LHCN-M2 (cell line): ENCODE measurements at places on chromosomes 4 and X. TPM values are rescaled to one million over a fixed set of nuclear protein-coding genes. Genes with fewer than 3 reads are reported as not detected.

Gene BMX
- not detected in 2 replicates for total RNA-seq

- no peak for DNase-seq
These were observed 149.2 kb downstream of the BCOR start for GRCh38 chrX:39948582-39948981.

Gene MGAT4D
- total RNA-seq = not detected in 2 replicates

- no peak for DNase-seq
These were observed 19.1 kb downstream of the HAUS3 start for GRCh38 chr4:2222838-2223237.

GRCh38 chrX:55839485-55839884 lies 121.9 kb downstream of the RRAGB start:
- no peak for DNase-seq

DNA sequence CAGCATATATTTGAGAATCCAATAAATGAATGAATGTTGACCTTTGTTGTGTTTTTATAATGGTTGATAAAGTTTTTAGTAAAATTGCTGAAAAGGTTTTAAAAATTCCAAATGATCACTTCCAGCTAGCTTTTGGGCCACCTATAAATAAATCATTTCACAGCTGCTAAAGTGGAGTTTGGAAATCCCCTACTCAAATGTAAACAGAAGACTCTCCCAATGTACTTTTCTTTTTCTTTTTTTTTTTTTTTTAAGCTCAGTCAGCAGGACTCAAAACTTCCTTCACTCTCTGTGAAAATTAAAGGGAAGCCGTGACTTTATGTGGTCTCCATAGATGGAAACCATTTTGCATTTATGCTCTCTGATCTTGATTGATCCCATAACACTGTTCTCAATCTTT lies 45.2 kb downstream of the CXCL13 start:
- no peak for DNase-seq

- no peak for DNase-seq
These were observed 191.4 kb downstream of the MGST2 start for GRCh38 chr4:139857021-139857420.

- DNase-seq = no peak
These were observed 78.0 kb downstream of the ZFYVE28 start for GRCh38 chr4:2340272-2341061.

- no peak for DNase-seq
These were observed 81.5 kb downstream of the FNIP2 start for GRCh38 chr4:158850371-158850770.

DNA sequence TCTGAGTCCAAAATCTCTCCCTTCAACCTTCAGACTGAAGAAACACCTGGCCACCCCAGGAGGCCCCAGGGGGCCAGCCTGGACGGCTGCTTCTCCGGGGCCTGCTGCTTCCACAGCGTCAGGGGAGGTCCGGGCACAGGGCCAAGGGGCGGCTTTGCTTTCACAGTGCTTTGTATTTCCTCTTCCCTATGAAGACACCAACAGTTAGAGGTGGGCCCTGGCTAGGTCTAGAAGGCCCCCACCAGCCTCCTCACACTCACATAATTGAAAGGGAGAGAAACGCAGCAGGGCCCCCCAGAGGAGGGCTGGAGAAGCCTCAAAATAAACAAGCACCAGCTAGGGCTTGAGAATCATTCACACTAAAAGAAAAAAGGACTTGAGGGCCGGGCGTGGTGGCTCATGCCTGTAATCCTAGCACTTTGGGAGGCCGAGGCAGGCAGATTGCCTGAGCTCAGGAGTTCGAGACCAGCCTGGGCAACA lies 17.8 kb downstream of the SCD5 start:
- DNase-seq = no peak

- peak; percentile 10 for DNase-seq
These were observed 200.8 kb downstream of the CEP135 start for GRCh38 chr4:56149591-56149990.

DNA sequence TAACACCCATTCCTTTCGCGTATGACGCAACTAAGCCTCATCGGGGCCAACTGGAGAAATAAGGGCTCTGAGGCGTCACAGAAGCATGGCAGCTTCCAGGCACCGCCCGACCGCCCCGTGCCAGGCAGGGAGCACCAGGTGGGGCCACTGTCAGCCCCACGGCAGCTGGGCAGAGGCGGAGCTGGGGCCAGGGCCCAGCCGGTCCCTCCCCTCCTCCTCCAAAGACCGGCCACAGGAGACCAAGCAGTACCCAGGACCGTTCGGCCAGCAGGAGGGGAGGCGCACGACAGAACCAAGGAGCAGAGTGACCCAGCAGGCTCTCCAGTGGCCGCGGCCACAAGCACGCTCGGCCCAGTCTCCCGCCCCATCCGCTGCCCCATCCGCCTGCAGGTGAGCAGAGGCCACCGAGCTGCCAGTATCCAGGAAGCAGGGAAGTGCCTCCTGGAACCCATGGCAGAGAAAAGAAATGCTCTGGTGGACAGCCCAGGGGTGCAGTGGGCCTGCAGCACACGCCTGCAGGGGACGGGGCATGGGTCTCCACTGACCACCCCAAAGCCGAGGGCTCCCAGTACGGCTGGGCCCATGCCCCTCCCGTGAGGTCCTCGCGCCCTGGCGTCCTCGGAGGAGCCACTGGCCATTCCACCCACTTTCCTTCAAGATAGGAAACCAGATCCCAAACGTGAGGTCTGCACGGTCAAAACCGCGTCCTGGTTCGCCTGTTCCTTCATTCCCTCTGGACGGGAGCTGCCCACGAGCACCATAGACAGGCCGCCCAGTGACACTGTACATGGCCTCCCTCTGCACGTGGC lies 9.6 kb downstream of the CTBP1 start:
- DNase-seq = no peak

Gene MPC1L
- total RNA-seq = not detected in 2 replicates

DNA sequence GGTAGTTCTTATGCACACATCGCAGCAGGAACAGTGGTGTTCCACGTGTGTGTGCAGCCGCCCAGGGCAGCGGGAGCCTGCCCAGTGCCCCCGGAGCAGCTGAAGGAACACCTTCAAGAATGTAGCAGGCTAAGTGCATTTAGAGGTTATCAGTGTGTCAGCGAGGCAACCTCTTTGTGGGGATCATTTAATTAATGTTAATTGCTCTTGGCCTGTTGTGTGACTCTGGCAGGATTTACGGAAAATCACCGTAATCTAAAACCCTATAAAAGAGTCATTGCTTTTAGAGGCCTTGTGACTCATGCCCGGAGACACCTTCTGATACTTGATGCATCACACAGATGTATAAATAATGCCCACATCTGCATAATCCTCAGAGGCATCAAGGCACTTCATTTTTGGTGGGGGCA lies 47.3 kb upstream of the GATB start:
- peak; percentile 40 for DNase-seq

- no peak for DNase-seq
These were observed 28.9 kb upstream of the CHRNA9 start for GRCh38 chr4:40306226-40306625.

DNA sequence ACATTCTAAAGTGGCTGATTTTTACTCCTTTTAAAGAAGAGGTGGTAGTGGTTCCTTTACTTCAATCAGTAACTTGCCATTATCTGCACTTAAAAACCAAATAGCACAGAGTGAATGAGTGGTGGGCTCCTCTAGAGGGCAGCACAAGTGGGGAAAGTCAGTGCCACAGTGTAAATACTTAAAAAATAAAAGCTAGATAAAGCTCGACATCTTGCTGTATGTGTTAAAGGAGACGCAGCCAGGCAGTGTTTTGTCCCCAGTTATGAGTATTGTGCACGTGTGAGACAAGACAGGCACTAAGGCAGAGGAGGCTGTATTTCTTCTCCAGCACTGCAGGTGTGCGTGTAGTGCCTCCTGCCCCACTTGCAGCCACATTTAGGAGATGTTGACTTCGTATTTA lies 24.6 kb downstream of the NAP1L5 start:
- peak; percentile 56 for DNase-seq

Gene CXorf65
- not detected in 2 replicates for total RNA-seq

- no peak for DNase-seq
These were observed 17.2 kb downstream of the XPNPEP2 start for GRCh38 chrX:129755779-129756650.

DNA sequence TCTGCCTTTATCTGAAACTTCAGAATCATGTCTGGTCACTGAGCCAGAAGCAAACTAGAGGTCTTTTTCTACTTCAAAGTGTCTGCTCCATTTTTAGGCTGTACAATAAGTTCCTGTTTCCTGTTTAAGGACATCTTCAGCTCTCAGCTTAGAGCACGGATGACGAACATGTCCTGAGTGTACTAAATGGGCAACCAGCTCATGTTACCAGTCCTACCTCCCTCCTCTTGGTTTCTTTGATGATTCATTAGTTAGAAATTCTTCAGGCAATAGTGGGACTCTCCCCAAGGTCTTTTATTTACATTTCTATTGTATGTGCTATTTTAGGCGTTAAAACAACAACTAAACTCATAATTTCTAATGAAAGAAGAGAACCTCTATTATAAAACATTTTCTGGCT lies 58.0 kb downstream of the ENPEP start:
- peak; percentile 98 for DNase-seq

Gene KIAA0232
- 14.1 and 19.0 TPM in 2 replicates for total RNA-seq

- DNase-seq = no peak
These were observed 20.8 kb downstream of the PITX2 start for GRCh38 chr4:110602061-110602460.

GRCh38 chrX:114344756-114345349 lies 239.0 kb upstream of the HTR2C start:
- DNase-seq = peak; percentile 0

DNA sequence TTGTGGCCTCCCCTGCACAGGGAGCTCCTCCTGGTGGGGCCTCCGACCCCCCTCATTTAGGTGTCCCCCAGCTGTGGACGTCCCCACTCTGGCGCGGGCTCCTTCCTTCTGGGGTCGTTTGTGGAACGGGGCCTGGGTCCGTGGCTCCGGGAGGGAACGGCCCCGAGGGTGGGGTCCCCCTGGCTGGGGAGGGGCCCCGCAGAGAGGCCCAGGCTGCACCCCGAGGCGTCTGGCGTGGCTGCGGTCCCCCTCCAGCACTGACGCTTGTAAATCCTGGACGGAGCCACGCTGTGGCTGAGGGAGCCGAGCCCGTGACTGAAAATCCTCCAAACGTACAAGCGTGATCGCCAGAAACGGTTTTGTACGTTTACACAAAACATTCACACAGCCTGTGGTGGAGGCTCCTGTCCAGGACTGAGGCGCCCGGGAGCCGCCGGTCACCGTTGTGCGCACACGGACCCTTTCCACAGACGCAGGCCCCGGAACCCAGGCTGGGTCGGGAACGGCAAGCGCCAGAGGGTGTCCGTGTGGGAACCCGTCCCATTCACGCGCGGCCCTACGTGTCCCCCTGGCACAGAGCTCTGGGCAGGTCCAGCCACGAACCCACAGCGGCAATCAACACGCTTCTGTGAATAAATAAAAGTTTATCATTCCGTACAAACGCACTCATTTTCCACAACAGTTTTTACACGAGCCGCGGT lies 15.2 kb upstream of the GTPBP6 start:
- no peak for DNase-seq

Gene BCLAF3
- 1.3 and 1.5 TPM in 2 replicates for total RNA-seq

DNA sequence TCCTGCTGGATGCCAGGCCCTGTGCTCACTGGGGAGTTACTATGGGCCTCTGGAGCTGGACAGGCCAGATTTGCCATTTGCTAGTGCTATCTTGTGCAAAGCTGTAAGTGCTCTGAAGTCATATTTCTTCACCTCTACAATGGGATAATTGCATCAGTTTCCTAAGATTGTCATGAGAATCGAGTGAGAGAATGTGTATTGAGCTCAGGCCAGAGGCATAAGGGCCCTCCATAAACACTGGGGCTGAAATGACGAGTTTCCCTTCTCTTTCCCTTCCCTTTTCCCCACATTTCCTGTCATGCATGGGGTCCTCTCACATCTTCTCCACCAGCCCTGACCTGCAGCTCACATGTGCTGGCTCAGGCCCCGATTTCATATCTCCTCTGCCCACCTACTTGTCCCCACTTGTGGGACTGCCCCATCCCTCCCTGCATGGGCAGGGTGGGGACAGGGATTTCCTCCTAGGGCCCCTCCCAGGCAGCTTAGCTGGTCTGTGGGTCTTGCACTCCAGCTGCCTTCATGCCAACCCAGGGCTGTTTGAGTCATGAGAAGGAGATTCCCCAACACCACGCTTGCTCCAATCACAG lies 358.8 kb downstream of the MID1IP1 start:
- no peak for DNase-seq

Gene COX7B2
- not detected in 2 replicates for total RNA-seq

DNA sequence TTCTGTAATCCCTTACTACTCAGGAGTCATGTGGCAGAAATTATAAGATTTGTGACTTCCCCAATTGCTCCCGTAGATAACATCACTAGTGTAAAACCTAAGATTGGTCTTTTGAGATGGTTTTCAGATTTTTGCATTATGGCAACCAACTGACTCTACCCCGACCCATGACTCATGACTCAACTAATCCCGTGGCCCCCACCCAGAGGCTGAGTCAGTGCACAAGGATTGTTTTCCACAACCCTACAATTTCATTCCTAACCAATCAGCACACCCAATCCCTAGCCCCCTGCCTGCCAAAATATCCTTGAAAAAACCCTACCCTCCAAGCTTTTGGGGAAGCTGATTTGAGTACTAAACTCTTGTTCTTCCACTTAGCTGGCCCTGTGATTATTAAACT lies 109.4 kb upstream of the FAM9C start:
- peak; percentile 46 for DNase-seq

Gene IGFBP7
- 221 and 314 TPM in 2 replicates for total RNA-seq

DNA sequence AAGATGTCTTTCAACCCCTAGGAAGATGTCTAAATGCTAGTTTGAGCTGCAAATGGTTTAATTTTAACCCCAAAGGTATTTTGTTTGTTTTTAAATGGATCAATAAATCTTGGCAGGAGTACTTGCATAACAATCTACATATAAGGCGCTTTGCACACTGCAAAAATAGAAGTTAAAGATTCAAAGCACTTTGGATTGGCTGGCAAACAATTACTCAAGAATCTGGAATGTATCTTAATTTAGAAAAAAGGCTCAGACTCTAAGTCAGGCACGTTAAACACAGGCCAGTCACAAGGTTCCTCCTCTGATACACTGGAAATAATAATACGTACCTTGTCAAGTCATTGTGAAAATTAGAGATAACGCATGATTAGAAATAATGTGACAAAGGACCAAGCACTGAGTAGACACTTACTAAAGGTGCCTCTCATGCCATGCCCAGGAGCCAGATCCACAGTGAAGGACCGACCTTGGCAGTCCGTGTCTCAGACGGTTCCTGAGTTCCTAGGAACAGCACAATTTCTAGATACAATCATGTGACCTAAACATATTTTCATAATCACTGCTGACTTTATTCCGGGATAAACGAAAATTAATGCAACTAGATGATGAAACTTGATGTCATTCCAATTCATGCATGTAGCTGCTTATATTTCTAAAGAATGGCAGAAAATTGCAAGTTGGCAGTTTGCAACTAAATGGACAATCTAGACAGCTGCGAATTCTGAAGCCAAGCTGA lies 49.6 kb downstream of the PROM1 start:
- no peak for DNase-seq

DNA sequence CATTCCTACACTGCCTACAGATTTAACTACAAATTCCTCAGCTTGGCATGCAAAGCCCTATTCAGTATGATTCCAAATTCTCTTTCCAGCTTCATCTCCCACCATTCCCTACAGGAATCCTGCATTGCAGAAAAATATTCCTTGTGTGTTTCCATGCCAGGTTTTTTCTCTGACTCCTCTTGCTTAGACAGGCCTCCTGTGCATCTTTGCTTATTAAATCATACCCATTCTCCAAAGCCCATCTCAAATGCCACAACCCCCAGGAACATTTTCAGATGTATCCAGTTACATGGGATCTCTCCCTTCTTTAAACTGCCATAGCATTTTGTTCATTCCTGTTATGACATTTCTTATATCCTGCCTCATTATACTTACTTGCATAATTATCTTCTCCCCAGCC lies 106.4 kb upstream of the GRIA3 start:
- DNase-seq = no peak
